Stimulated activated CD4-positive, alpha-beta T cell treated with anti-CD3 and anti-CD28 coated beads, Interleukin-15, amount 100 ng/mL, for 1 hour (primary cell): ENCODE measurements at places on chromosomes 6 and 20.

DNA sequence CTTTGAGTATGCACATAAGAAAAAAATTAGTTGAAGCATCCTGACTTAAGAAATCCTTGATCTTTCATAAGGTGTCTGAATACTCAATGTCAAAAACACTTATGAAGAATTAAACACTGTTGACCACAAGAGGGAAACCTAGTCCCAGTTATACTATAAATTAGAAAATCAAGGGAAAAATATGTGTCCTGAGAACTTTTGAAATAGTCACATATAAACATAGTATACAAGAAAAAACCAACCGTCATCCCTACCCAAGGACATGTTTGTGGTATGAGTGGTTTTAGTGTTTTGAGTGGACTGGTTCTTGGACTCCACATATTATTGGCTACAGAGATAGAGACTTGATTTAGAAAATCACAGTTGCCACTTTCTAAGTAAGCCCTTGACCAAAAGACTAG, 7.6 kb upstream of the HLA-DRA start:
- no peak for DNase-seq

DNA sequence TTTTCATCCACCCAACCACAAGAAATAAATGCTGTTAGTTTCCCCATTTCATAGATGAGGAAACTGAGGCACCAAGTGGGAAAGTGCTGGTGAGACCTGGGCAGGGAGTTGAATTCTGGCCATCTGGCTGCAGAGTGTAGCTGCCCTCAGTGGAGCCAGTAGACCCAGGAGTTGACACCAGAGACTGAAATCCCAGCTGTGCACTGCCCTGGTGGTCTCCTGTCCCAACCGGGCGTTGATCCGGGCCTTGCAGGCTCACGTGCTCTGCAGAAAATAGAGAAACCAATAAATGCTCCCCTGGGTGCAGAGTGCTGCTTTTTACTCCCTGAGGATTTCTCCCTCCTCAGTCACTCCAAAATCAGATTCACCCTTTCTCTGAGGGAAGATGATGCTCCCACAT, 18.4 kb downstream of the HLA-F start:
- no peak for DNase-seq

DNA sequence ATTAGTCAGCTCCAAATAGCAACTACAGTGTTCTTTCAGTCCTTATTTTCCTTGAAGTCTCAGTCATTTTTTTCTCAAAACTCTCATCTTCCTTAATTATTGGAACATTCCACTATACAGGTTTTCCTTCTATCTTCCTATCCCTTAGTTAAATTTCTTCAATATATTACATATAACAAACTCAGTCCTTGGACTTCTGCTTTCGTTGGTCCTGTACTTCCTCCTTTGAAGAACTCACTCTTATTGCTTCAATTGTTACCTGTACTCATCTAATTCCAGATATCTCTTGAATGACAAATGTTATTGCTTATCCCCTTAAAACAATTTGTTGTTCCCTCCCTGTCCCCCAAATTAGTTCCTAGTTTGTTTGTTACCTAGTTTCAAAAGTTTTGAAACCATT, 67.7 kb upstream of the NOTCH4 start:
- DNase-seq = no peak

DNA sequence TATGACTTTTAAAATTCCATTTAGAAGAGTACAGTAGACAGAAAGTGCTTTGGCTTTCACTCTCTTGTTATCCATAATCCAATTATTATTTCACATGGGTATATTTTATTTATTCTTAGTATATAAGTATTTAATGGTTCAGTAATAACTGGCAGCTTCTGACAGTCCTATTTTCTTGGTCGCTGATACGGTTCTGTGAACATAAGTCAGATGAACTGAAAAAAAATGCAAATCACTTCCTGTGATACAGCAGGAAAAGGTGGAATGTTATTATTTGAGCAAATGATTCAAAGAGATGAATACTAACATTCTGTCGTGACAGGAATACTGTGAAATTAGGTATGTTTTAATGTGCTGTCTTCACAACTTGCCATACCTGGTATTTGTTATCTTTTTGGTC, 132.3 kb downstream of the ARHGAP18 start:
- no peak for DNase-seq

- no peak for DNase-seq
These were observed 695.4 kb downstream of the PTPRT start for GRCh38 chr20:42494290-42494689.

GRCh38 chr6:67121115-67121514, 1414.1 kb upstream of the EYS start:
- no peak for DNase-seq

- DNase-seq = no peak
These were observed 4.0 kb upstream of the GABRR1 start for GRCh38 chr6:89221129-89221528.

- no peak for DNase-seq
These were observed 49.9 kb upstream of the COL21A1 start for GRCh38 chr6:56297022-56297989.

DNA sequence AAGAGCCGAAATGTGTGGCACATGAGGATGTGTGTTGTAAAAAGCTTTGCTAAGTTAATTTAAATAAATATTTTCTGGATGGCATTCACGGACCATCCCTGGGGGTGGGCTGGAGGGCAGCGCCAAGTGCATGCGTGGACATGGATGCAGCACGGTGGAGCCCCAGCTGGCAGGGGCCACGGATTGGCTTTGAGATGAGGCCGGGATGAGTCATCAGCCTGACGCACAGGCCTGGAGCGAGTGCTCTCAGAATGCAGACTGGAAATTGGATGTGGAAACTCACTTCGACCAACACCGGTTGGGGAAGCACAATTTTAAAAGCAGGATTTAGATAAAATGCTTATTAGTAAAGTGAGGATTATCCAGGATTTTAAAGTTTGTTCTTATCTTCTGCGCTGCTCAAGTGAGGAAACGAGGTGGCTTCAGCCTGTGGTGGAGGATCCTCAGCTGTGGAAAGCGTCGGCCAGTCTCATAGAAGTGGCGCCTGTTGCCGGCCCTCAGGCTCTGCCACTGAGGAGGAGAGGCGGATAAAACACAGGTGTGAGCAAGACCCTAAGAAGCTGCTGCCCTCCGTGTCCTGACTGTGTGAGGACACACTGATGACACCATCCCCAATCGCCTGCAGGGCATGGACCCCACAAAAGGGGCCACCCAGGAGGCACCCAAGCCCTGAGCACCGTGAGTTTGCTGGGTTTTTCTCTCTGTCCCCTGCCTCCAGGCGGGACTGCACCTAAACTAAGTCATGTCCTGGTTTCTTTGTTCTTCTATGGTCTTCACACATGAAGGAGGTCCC, 279.7 kb downstream of the CDH4 start:
- DNase-seq = no peak

DNA sequence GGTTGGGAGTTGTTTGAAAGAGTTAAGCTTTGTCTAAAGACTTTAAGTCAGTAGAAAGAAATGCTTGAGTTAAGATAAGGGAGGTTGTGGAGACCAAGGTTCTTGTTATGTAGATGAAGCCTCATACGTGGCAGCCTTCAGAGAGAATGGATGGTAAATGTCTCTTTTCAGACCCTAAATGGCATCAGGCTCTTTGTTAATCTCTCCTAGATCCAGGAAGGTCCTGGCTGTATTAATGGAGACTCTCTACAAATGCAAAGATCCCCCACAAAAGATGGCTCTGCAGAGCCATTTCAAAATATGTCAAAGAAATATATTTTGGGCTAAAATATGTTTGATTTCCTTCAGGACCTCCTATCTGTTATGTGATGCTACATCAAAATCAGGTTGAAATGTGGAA, 161.6 kb downstream of the ADAT2 start:
- no peak for DNase-seq

DNA sequence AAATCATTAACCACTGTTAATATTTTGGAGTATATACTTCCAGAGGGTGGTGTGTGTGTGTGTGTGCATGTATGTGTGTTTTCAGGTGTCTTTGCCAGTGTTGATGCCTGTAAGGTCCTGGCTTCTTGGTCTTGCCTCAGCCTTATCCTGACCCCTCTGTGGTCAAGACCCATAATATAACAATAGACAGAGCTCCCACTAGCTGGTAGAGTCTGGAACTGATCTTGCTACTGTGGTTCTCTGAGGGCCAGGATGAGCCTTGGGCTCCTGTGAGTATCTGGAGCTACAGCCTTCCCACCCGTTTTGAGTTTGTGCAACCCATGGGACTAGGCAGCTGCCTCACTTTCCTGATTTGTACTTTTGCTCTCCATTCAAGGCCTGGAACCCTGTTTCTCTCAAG, 191.0 kb downstream of the IBTK start:
- DNase-seq = no peak

- no peak for DNase-seq
These were observed 46.7 kb downstream of the DNAAF9 start for GRCh38 chr20:3360752-3361151.

DNA sequence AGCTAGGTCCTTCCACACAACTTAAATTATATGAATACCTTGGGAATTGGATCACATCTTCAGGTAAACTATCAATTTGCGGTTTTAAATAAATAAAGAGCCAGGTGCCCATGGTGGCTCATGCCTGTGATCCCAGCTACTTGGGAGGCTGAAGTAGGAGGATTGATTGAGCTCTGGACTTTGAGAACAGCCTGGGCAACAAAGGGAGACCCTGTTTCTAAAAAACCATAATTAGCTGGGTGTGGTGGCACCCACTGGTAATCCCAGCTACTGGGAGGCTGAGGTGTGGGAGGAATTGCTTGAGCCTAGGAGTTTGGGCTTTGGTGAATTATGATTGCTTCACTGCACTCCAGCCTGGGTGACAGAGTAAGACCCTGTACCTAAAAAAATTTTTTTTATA, 3.4 kb downstream of the GMNN start:
- DNase-seq = no peak

- DNase-seq = no peak
These were observed 191.0 kb downstream of the BACH2 start for GRCh38 chr6:90105506-90106170.

DNA sequence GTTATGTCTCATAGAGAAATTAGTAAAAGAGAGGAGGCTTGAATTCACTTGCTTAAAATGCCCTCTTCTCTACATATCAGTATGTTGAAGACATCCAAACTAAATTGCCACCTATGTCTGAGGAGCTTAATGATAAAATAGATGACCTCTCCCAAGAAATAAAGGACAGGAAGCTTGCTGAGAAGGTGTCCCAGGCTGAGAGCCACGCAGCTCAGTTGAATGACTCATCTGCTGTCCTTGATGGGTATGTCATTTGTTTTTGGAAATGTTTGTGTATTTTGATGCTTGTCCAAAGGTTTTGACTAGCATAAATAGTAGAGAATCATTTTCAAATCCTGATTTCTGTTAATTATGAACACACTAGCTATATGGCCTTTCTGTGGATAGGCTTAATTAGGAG, 307.7 kb downstream of the ARHGAP18 start:
- DNase-seq = no peak

DNA sequence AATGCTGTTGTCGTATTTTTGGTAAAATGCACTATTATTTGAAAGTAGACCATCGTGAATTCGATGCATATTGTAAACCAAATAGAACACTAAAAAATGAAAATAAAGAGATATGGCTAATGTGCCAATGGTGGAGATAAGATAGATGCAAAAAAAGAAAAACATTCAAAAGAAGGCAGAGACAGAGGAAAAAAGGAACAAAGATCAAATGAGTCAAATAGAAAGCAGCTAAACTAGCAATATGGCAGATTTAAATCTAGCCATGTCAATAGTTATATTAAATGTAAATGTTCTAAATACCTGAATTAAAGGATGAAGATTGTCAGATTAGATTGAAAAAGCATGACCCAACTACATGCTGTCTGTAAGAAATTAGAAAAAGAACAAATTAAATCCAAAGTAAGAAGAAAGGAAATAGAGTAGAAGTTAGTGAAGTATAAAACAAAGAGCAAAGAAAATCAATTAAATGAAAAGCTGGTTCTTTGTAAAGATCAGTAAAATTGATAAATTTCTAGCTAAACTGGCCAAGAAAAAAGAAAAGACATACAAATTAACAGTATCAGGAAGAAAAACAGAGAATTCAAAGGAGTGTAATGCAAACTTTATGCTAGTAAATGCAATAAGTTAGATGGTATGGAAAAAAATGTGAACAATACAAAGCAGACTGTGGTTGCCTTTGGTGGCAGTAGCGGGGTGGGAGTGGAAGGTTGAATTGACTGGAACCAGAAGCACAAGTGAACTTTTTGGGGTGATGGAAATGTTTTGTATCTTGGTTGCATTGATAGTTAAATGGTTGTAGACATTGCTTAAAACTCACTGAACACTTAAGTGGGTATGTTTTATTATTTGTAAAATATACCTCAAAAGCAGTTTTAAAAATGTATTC, 44.8 kb downstream of the PTPN1 start:
- DNase-seq = no peak

DNA sequence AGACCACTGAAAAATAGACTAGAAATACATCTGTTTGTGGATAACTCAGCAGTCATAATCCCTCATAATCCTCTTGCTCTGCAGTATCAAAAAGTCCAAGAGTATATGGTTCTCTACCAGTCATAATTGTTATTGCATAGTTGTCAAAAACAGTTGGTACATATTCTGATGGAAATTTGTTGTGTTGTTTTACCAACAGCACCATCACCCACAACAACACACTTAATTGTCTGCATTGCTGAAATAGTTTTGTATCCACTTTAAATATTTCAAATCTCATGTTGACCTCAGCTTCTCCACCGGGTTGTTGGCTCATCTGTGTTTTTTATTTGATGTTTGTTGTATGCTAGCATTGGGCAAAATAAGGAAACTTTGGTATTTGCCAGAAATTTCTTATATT, 39.4 kb downstream of the ITCH start:
- no peak for DNase-seq

GRCh38 chr6:95548188-95548786, 29.0 kb upstream of the MANEA start:
- DNase-seq = no peak

GRCh38 chr6:52221302-52221701, 23.0 kb downstream of the IL17F start:
- DNase-seq = no peak

DNA sequence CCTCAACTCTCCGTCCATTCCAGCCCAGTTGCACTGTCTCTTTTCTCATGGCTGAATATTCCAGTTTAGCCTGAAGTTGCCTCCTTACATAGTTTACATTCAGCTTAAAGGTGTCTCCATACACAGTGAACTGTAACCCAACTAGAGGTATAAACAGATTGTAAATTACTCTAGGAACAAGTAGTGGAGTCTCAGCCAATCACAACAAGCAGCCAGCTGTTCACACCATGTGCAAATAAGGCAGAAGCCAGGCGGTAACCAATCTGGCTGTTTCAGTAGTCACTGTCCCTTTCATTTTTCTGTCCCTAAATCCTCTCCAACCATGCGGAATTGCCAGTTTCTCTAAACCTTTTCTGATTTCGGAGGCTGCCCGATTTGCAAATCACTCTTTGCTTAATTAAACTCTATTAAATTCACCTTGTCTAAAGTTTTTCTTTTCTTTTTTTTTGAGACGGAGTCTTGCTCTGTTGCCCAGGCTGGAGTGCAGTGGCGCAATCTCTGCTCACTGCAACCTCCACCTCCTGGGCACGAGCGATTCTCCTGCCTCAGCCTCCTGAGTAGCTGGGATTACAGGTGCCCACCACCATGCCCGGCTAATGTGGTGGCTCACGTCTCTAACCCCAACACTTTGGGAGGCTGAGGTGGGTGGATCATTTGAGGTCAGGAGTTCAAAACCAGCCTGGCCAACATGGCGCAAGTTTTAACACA, 37.6 kb upstream of the GFOD1 start:
- no peak for DNase-seq
